Caco-2 (cell line): ENCODE measurements at places on chromosomes 4 and X. TPM values are rescaled to one million over a fixed set of nuclear protein-coding genes. Genes with fewer than 3 reads are reported as not detected.

Gene DIPK2B
- total RNA-seq = not detected in 2 replicates

- no peak for DNase-seq
These were observed 53.4 kb downstream of the GRXCR1 start for GRCh38 chr4:42945874-42946273.

Gene MAGED4
- not detected in 2 replicates for total RNA-seq

Gene EXOC1L
- not detected in 2 replicates for total RNA-seq

- no peak for DNase-seq
These were observed 16.6 kb downstream of the USO1 start for GRCh38 chr4:75741027-75741426.

Gene NAP1L2
- 0.12 and 0.16 TPM in 2 replicates for total RNA-seq

DNA sequence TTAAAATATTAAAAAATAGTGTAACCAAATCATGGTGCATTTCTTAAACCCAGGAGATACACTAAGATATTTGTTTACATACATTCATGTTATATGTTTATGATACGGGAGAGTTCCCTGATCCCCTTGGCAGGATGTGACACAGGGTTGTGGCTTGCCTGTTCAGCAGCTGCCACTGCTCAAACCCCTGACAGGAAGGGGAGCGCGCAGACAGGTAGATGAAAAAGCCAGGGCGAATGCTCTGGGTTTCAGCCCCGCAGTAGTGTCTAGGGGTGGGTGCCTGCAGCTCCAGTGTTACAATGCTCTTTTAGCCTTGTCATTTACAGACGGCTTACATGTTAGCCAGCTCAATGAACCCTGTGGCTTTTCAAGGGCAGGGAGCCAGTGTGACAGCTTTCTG is 1343.8 kb upstream of the IGFBP7 start:
- no peak for DNase-seq

- DNase-seq = no peak
These were observed 1850.2 kb upstream of the AGA start for GRCh38 chr4:179292468-179292867.

DNA sequence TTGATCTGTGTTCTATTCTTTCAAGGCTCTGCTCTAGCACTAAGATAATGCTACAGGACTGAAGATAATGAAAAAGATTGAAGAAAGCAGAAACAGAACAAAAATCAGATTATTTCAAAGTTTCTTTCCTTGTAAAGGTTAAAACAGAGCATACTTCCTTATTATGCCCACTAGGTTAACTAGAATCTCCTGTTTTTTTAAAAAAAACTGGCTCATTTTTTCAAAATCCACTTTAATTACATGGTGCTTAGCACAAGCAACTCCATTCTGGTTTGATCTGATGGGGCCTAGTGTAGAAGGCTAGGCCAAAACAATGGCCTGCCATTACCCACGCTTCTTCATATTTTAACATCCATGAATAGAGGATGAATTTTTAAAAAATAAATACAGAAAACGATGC is 1.2 kb upstream of the UBA6 start:
- no peak for DNase-seq

DNA sequence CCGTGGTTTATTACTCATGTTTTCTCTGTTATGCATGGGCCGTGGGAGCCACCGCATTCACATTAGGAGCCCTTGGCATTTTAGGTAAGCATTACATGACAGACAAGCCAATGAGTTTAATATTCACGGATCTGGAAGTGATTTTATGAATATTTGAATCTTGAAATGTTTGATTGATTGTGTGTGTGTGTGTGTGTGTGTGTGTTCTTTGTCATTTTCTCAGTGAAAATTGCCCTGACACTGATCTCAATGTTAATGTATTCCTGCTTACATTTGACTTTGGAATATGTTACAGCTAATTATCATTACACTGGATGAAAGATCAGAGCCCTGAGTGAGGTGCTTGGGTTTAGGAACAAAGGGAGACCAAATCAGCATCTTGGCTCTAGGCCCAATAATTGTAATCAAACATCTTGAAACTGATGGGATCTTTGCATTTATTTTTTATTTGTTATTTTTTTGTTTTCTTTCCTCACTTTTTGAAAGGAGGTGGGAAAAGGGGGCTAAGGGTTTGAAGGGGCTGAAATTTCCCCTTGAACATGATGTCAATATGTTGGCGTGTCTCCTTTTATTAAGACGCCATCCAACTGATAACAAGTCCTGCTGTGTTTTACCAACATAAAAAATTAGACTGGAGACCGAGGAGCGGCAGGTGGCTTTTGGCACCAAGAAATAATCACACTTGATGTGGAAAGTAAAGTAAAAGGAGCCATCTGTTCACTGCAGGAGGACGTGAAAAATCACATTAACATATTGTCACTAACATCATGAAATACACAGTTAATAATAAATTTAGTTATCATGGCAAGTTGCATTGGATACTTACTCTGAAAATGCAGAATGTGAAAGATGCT is 5.2 kb upstream of the GK2 start:
- no peak for DNase-seq

DNA sequence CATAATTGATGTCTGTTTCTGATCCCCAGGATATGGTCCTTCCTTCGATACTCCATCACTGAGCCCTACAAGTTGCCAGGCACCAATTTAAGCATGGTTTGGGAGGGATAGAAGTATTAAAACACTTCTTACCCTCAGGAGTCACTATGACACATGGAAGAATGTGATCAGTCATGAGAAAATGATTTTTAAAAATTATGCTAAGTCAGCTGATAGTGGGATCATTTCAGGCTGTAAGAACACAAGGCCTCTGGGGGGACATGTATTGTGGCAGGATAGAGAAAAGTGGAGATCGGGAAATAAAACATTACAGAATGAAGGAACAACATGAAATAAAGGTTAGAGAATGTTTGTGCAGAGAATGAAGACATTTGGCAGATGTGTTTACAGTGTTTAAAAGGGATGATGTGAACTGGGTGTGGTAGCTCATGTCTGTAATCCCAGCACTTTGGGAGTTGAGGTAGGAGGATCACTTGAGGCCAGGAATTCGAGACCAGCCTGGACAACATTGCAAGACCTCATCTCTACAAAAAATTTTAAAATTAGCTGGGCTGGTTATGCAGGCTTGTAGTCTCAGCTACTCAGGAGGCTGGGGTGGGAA is 64.0 kb downstream of the ELOVL6 start:
- DNase-seq = no peak

DNA sequence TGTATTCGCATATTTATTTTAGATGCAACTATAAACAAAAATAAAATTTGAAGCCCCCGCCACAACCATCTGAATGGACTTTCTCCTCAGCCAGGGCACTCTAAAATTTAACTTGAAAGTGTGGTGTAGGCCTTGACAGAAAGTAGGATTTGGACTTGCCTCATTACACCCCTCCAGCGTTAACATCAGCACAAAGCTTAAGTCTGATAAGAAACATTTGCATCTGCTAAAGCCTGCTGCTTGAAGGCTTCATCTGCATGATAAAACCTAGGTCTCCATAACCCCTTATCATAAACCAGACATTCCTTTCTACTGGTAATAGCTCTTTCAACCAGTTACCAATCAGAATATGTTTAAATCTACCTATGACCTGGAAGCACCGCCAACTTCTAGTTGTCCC is 1046.5 kb downstream of the FAT4 start:
- DNase-seq = no peak
